ENCODE measurements at places on chromosomes 16 and 17.

DNA sequence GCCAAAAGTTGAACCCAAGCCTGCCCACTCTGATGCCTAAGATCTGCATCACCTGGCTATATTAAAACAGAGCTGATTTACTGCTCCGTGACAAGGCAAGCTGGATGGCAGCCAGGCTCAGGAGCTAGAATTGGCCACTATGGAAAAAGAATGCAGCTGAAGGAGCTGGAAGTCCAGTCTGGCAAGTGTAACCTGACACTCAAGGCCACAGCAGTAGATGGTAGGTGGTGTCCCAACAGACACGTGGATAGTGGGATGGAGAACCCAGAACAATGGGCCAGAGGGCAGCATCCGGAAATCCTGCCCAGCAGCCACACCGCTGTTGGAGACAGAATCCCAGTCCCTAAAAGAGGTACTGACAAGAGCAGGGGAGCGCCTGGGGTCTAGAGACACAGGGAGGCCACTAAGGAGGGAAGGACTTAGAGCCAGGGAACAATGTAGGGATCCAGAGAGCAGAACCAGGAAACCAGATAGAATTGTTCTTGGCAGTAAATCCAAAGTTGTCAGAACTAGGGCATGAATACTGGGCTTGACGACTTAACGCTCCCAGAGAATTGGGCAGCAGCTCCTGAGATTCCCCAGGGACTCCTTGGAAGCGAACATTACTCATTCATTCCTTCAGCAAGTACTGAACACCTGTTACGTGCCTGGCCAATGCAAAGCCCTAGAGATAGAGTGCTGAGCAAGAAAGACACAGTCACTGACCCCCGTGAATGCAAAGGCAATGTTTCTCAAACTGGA, 85.7 kb downstream of the CDYL2 start:
- no peak for DNase-seq

- peak; percentile 67 for DNase-seq
Observed at GRCh38 chr16:15811481-15812400, 45.1 kb downstream of the MYH11 start.

DNA sequence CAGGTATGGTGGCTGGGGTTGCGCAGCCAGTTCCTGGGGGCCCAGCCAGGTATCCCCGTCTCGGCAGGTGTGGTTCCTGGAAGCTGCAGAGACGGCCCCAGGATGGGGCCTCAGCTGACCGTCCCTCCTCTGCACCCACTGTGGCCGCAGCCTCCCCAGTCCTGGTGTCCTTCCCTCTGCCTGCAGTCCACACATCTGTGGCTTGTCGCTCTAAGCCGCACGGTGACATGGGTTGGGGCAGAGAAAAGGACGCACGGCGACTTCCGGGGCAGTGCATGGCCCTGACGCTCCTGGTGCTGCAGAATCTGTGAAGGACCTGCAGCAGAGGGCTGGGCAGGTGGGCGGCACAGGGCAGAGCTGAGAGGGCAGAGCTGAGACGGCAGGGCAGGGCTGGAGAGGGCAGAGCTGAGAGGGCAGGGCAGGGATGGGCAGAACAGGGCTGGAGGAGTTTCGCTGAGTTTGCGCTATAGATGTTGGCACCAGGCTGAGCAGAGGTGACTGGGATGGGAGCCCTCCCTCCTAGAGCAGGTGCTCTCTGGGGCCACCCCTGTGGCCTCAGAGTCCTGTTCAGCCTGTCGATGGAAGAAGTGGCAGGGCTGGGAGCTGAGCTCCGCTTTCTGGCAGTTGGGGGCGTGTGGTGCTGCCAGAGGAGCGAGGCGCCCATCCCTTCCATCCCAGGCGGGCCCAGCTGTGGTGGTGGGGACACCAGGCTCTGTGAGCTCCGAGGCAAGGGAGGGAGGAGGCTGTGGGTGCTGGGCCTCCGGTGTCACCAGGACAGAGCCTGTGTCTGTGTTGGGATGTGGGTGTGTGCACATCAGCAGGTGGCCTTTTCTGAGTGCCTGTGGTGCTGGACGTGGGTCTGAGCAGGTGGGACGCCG, 23.0 kb downstream of the TSC2 start:
- DNase-seq, result no peak

DNA sequence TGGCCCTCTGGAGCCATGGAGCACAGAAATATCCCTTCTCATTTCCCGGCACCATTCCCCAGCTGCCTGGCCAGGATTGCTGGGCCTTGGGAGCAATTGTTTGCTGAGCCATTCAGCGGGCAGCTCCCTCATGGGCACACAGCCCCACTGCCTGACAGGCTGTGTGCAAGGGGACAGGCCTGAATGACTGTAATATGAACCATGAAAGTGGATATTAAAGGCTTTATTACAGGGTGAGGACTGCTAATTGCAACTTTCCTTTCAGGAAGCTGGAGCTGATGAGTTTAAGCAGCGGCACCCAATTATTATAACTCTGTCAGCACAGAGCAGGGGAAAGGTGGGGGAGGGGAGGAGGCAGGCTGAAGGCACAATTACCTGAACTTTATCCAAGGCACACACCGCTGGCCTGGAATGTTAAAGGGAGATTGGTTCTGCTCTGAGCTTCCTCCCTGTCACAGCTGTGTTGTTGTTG, 159.8 kb upstream of the SDK2 start:
- DNase-seq, result no peak

DNA sequence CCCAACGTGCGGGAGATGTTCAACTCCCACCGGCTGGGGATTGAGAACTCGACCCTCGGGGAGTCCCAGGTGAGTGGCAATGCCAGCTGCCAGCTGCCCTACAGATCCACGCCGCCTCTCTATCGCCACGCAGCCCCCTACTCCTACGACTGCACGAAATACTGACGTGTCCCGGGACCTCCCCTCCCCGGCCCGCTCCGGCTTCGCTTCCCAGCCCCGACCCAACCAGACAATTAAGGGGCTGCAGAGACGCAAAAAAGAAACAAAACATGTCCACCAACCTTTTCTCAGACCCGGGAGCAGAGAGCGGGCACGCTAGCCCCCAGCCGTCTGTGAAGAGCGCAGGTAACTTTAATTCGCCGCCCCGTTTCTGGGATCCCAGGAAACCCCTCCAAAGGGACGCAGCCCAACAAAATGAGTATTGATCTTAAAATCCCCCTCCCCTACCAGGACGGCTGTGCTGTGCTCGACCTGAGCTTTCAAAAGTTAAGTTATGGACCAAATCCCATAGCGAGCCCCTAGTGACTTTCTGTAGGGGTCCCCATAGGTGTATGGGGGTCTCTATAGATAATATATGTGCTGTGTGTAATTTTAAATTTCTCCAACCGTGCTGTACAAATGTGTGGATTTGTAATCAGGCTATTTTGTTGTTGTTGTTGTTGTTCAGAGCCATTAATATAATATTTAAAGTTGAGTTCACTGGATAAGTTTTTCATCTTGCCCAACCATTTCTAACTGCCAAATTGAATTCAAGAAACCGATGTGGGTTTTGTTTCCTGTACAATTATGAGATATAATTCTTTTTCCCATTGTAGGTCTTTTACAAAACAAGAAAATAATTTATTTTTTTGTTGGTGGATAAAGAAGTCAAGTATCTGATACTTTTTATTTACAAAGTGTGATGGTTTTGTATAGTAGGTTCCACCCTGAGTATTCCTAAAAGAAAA, 2.3 kb downstream of the FOXC2 start:
- no peak for DNase-seq

DNA sequence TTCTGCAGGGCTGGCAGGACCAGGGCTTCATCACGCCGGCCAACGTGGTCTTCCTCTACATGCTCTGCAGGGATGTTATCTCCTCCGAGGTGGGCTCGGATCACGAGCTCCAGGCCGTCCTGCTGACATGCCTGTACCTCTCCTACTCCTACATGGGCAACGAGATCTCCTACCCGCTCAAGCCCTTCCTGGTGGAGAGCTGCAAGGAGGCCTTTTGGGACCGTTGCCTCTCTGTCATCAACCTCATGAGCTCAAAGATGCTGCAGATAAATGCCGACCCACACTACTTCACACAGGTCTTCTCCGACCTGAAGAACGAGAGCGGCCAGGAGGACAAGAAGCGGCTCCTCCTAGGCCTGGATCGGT, 1.4 kb downstream of the CDK5R1 start:
- no peak for DNase-seq

- no peak for DNase-seq
Observed at GRCh38 chr17:35973333-35974260, 7.7 kb downstream of the CCL16 start.

- DNase-seq, result no peak
Observed at GRCh38 chr16:79715061-79715460, 114.5 kb upstream of the MAF start.

- no peak for DNase-seq
Observed at GRCh38 chr16:85529489-85530369, 83.4 kb upstream of the GSE1 start.

DNA sequence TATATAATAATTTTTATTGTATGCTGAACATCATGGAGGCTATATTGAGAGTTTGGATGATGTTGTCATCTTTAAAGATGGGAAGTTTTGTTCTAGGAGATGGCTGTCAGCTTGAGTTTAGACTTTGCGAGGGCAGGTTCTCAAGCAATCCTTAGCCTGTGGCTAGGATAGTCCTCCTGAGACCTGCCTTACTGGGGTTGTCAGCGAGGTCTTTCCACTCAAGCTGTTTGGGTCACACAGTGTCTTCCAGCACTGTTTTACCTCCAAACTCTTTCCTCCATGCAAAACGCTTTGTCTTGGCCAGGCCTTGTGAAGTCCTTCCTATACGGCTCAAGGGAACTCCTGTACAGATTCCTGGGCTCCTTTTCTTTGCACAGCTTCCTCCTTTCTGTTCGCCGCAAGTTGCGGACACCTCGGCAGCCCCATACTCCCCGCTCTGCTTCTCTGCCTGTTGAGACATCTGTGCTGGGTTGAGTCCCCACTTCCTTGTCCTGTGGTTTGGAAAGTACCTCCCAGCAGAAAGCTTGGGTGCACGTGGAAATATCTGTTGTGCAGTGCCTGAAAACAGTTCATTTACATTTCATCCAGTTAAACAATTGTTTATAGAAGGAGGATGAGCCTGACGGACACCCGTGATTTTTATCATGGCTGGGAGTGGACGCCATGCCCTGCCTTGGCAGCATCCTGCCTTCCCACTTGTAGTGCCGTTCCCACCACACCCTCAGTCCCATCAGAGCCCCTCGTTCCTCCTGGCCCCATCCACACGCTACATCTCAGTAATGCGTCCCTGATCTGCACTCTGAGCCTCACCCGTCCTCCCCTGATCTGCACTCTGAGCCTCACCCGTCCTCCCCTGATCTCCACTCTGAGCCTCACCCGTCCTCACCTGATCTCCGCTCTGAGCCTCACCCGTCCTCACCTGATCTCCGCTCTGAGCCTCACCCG, 55.0 kb upstream of the CBFA2T3 start:
- no peak for DNase-seq

- no peak for DNase-seq
Observed at GRCh38 chr17:77089124-77089490, 51.7 kb upstream of the SEC14L1 start.

DNA sequence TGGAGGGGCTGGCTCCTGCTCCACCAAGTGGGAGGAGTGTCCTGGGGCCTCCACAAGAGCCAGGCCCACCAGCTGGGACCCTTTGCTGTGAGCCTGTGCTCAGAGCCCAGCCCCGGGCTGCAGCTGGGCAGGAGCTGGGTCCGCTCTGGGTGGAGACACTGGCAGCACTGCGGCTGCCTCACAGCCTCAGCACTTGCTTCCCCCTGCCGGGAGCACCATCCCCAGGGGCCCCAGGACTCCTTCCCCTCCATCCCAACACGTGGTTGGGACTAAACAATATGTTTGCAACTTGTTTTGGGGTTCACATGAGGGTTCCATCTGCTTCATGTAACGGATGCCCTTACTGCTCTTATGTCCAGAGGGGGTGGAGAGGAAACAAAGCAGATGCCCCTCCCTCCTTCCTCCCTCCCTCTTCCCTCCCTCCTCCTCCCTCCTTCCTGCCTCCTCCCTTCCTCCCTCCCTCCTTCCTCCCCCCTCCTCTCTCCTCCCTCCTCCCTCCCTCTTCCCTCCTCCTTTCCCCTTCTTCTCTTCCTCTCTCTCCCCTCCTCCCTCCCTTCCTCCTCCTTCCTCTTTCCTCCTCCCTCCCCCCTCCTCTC, 16.3 kb upstream of the CBFA2T3 start:
- DNase-seq, result no peak

DNA sequence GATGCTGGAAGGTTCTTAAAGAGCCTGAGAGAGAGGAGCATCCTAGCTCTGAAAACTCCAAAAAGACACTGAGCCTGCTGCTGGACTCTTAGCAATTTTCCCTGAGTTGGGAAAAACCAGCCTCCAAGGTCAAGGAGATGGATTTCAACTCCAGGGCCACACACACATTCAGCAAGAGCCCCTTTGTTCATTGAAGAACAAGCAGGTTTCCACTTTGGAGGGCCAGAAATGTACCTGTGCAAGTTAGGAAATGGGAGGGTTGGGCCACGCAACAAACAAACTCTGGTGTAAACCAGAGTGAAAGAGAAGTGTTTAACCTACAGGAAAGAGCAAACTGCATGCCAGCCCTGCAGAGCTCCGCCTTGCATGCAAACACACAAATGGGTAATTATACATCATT, 264.8 kb upstream of the RPL38 start:
- no peak for DNase-seq

GRCh38 chr17:40112718-40113109, 9.1 kb upstream of the MSL1 start:
- DNase-seq, result no peak

DNA sequence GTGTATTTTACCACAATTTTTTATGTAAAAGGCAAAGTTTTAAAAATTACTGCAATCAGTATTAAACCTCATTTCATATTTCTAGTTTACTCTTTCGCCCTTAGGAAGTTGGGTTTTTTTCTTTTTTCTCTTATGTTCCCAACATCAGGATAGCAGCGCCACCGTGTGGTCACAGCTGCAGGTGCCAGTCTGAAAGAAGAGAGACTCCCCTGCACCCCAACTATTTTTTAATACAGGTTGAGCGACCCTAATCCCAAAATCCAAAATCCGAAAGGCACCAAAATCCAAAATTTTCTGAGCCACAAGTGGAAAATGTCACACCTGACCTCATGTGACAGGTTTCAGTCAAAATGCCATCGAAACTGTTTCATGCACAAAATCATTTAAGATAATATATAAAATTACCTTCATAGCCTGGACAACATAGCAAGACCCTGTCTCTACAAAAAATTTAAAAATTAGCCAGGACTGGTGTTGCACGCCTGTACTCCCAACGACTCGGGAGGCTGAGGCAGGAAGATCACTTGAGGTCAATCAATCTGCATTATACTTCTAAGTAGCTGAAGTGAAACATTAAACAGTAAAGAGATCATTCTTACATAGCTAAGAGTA, 21.8 kb upstream of the ASGR2 start:
- DNase-seq, result peak; percentile 15

DNA sequence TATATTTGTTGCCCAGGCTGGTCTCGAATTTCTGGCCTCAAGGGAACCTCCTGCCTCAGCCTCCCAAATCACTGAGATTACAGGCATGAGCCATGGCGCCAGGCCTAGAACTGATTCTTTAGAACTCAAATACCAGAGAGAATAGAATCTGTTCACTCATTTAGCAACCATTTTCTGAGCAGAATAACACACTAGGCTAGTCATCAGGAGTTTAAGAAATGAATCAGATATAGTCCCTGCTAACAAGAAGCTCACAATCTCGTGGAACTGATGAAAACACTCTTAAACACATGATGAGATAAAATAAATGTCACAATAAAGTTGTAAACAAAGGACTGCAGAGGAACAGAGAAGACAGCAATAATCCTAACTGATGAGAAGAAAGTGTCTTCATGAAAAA, 55.8 kb upstream of the ADCY9 start:
- peak; percentile 34 for DNase-seq

GRCh38 chr16:1614456-1615102, 2.4 kb downstream of the CRAMP1 start:
- no peak for DNase-seq

Data from fibroblast of skin of left quadriceps (primary cell).